ENCODE measurements at places on chromosomes 11 and 22.

- DNase-seq: peak; percentile 62
Measured at GRCh38 chr11:44911029-44911814, 39.5 kb downstream of the TP53I11 start.

- DNase-seq: no peak
Measured at GRCh38 chr11:2599561-2600189, 100.1 kb downstream of the KCNQ1OT1 start.

- no peak for DNase-seq
Measured at GRCh38 chr11:70810681-70811080, 412.4 kb downstream of the CTTN start.

GRCh38 chr11:39810358-39810757, 1649.1 kb downstream of the LRRC4C start:
- DNase-seq: no peak

- DNase-seq: no peak
Measured at GRCh38 chr22:44947846-44948245, 62.0 kb downstream of the PHF21B start.

DNA sequence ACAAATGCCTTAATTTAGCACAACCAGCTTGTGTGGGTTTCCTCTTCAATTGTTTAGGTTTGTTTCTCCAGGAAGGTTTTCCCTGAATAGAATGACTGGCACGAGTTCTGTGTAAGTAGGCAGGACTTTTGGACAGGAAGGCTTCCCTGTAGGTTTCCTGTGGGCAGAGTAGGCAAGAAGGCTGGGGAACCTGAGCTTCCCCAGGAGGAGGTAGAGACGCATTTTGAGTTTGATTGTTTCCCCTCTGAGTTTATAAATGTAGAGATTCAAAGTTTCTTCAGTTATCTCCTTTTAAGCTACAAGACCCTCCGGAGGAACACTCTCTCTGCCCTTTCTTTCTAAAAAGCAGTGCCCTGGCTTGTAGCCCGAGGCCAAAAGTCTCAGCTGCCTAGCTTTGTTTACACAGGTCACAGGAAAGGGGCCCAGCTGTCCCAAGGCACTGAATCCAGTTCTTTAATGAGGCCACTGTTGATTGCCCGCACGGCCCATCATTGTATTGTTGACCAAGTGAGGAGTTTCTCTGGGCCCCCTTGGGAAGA, 66.6 kb upstream of the RDX start:
- DNase-seq: no peak

DNA sequence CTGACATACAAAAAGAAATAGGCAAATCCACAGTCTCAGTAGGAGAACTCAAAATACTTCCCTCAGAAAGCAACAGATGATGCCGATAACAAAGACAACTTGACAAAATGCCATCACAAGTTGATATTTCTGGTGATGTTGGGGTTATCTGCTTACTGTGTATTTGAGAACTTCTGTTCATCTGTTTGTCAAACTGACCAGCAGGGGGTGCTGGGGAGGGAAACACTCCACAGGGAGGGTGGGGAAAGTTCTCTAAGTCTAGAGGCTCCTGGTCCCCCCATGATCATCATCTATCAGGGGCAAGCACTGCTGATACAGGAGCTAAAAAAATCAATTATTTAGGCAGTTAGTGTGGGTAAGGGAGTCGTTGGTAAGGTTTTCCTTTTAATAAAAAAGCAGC, 19.2 kb downstream of the GLYATL1 start:
- DNase-seq: no peak

DNA sequence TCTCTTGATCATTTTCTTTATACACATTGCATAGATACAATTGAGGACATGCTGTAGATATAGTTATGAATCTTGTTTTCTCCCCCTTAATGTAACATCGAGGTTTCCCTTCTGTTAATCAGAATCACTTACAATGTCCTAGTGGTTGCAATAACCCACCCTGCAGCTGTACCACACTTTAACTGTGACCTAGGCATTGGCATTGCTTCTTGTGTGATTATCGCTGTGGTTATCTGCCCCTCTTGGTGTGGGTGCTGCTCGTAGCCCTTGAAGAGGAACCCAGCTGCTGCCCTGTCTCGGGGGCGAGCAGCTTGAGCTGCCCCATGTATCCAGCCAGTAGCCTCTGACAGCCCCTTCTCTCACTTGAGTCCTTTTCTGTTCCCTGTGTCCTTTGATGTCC, 1.5 kb downstream of the DGAT2 start:
- no peak for DNase-seq

DNA sequence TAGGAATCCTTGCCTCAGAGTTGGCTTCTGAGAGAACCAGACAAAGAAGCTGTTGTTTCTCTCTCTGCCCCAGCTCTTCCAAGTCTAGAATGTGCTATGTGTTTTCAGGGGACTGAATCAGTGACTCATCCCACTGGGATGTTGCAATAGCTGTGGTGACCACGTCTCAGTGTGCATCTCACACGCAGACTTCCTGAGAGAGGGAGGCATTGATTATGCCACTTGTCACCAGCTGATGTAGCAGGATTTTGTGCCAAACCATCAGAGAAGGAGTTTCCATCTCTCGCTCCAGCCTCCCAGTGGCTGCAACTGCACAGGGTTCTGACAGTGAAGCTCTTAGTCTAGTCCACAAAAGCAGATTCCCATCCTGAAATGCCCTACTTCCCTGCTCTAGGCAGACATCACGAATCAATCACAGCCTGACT, 455.8 kb downstream of the MIAT start:
- peak; percentile 66 for DNase-seq

DNA sequence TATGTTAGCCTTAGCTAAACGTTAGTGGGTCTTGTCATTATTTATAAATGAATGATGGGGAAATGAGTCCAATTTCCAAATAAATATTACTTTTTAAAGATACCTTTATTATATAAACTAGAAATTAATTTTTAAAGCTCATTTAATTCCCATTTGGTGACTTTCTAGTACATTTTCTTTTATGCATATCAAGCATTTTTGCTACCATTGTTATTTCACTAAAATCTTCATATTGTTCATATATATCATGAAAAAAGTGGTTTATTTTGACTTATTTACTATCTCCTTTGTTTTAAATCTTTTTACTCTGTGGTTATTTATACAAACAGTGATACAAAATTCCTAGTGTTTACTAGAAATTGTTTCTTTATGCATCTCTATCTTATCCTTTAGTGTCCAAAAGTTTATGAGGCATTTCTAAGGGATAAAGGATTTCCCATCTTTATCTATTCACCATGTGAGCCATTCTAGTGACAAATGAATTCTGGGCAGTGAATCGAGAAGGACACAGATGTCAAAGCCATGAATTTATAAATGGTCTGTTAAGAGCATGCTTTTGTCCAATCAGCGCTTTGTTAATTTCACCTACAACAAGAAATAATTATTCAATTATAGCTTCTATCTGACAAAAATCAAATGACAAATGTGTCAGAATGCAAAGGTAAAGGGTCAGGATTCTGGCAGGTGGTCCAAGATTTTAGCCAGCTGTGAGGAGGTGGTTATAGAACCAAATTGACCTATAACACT, 70.6 kb downstream of the PRMT3 start:
- DNase-seq: no peak

GRCh38 chr11:29780756-29781155, 236.1 kb downstream of the KCNA4 start:
- DNase-seq: no peak

DNA sequence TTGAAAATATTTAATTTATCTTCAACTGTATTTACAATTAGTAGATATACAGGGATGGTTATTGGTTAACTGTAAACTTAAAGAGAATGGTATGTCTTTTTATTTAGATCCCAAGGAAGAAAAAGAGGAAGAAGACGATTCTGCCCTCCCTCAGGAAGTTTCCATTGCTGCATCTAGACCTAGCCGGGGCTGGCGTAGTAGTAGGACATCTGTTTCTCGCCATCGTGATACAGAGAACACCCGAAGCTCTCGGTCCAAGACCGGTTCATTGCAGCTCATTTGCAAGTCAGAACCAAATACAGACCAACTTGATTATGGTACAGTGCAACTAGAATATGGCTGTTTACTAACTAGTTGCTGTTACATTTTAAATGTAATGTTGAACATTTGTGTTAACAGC, 12.7 kb upstream of the CNTF start:
- no peak for DNase-seq
